ENCODE measurements at places on chromosomes 3 and 15.

- no peak for DNase-seq
These were observed 105.3 kb downstream of the THRB start for GRCh38 chr3:24389108-24390090.

- no peak for DNase-seq
These were observed 141.2 kb upstream of the SLC7A14 start for GRCh38 chr3:170726976-170727661.

GRCh38 chr15:57245130-57245529 is 131.2 kb upstream of the CGNL1 start:
- no peak for DNase-seq

DNA sequence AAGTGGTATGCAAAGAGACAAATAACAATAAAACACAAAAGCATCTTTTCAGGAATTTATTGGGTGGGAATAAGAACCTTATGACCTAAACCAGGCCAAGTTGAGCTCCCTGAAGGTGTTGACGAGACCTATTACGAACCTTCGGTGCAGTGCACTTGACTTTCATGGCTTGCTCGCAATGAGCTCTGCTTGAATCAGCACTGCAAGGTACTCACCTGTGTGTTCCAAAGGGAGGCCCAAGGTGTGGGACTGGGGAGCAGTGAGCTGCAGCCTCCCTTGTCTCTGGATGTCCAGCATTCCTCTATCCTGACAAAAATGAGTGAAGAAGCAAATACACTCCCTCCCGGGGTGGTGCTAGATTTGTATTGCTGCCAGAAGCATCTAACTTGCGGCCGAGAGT is at the start of gene MDFIC2:
MDFIC2 (minus strand) TSS at position 303 of the 400 bp plus-strand sequence. CDS start 665 bp downstream, outside the sequence.
- DNase-seq = no peak

GRCh38 chr3:172848910-172849309 is 98.4 kb downstream of the ECT2 start:
- no peak for DNase-seq

- no peak for DNase-seq
These were observed 5.0 kb upstream of the P2RY14 start for GRCh38 chr3:151283387-151283786.

- DNase-seq = no peak
These were observed 20.6 kb upstream of the PDE8A start for GRCh38 chr15:84961114-84961452.

DNA sequence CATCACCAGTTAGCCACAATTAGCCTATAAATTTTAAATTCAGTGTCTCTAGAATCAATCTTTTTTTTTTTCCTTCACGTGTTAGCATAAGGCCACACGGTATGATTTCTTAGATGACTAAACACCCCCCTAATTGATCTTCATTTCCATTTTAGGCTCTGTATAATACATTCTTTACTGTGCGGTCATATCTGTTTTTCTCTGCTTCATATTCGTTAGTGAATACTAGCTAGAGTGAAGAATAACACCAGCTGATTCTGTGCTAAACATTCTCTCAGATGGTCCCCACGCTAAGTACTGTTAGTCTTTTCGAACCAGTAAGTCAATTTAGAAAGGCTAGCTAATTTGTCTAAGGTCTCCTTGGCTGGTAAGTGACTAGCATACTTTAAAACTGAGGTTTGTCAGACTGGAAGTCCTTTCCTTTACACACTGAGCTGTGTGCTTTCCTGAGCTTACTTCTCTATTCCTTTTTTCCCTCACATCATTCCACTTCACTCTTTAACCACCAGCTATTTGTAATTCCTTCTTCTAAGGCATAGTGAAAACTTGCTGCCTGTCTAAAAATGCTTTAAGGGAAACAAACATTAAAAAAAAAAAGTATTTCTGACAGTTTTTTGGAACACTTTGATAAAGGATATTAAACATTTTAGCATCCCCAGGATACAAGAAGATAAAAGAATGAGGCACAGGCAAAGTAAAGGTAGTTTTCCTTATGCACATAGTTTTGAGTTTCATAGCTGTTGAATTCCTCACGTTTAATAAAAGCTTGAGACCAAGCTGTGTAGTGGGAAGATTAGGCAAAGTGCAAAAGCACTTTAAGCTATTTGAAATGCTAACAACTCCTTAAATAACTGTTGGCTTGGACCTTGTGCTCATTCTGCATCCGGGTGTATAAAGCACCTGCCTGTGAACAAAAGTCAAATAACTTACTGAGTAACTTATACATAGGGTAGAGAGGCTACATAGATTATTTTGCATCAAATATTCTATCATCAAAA is 17.1 kb downstream of the ZFAND6 start:
- no peak for DNase-seq

DNA sequence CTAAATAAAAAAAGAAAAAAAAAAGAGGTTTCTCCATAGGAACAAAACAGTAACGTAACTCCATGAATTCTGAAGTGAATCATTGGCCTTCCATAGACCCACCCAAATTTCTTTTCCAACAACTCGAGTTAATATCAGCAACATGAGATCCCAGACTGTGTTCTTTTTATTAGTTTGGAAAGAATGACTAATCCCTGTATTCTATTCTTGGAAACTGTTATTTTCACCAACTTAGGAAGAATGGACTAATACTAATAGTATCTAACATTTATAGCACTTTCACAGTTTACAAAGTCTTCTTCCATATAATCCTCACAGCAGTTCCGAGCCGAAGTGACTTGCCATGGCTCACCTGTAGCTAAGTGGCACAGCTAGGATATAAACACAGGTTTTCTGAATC is 72.7 kb upstream of the SLC4A7 start:
- no peak for DNase-seq

DNA sequence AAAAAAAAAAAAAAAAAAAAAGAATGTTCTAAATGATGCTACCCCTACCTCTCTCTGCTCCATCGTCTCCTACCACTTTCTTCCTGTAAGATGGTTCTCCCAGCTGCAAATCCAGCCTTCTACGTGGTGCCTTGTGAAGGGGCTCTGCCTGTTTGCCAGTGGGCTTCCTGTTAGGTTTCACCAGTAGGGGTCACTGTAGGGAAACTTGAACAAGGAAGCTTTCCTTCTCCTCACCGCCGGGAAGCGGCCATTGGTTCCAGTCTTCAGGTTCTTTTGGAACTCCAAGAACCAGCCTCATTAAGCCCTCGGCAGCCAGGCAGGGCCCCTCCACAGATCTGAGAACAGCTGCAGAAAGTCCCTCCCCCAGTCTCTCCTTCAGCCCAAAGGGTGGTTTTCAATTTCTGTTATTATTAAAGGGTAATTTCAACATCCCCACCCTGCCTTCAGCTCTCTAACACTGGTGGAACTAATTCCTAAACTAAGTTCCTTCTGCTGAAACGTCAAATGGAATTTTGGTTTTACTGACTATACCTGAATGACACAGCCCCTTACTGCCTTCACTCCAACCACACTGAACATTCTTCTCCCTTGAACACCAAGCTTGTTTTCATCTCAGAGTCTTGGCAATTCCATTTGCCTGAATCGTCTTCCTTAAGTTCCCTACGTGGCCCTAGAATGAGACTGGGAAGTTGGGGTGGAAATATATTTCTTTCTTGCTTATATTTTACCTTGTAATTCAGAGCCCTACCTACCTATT is 13.5 kb downstream of the MCCC1 start:
- no peak for DNase-seq

DNA sequence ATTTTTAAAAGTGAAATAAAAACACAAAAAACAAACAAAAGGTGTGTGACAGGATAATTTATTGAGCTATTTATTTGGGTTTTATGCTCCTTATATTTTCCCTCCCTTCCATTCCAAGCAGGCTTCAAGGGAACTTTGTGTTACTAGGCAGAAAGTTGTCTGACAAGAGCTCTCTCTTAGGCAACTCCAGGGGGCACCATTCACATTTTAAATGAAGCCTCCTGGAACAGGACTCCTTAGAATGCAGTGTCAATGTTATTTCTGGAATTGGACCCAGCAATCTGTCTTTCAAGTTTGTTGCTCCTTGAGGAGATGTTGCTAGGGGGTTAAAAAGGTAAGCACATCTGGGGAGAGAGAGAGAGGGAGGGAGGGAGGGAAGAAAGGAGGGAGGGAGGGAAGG is 5.4 kb upstream of the RFX7 start:
- no peak for DNase-seq

DNA sequence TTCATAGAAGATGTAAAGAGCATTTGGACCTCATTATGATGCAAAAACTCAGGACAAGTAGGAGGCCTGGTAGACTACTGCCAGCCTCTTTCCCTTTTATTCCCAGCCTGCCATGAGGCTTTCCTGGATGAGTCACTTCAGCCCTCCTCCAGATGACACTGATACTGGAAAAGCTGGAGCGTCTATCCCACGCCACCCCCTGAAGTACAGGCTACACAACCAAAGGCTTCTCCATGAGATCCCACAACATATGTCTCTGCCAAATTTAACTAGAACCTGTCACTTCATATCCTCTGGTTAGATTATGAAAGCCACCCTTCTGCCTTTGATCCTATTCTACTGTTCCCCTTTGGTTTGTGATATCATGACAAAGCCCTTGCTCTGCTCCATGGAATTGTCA is 56.1 kb upstream of the CPNE4 start:
- DNase-seq = no peak

DNA sequence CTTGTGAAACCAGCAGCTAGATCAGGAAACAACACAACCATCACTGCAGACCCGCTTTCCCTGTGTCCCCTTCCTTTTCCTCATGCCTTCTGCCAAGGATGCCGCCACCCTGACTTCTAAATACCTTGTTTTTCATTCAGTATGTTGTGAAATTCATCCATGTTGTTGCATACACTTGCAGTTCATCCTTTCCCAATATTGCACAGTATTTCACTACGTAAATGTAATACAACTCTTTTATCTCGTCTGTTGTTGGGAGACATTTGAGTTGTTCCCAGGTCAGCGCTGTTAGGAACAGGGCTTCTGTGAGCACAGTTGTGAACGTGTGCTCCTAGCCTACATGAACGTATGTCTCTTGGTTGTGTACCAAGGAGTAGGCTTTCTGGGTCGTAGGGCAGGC is 24.2 kb downstream of the TLNRD1 start:
- DNase-seq = no peak

DNA sequence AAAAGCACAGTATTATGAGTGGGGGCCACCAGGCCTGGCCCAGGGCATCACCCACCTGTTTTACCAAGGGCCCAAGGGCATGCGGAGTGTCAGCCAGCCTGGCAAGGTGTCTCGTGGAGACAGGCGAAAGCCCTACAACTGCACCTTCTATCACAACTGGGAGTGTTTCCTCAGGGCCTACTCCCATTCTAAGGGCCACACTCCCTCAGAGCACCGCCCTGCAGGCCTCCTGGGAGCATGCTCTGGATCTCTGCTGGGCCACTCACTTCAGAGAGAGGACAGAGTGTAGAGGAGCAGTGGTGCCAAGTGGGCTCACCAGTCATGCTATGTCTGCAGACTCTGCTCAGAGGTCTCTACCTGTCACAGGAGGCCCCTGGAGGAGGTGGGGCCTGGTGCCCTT is 21.2 kb upstream of the CLK3 start:
- DNase-seq = no peak

DNA sequence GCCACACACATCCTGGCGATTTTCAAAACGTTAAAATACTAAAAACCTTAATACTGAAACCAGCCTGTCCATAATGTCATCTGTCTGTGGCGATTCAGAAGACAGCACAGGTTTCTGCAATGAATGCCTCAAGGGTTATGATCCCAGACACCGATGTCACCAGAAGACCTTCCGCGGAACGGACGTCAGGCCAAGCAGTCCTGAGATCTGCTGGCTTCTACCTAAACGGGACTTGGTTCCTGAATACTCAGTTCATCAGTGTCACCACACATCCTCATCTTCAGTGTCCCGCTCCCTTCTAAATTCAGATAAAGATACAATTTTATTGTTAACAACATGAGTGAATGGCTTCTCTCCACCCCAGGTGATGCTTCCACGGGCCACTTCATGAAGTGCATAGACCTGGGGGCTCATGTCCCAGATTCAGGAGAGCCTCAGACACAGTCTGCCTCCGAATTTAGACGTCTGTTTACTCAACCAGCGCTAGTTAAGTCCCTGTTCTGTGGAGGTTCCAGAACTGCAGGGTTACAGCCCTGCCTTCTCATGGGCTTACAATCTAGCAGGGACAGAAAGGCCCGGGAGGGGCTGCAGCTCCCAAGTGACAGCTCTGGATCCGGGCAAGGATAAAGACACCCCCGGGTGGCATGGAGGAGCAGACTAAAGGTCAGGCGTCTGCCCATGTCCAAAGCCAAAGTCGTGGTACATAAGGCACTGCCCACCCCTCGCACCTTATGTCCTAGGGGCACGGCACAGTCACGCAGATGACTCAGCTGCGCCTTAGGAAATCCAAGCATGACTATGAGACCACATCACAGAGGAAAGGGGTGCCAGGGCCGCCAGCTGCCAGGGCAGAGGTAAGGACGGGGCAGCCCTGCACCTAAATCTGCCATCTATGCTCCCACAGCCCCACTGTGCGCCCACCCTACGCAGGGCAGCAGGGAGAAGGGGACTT is 75.9 kb downstream of the VGLL4 start:
- DNase-seq = no peak

DNA sequence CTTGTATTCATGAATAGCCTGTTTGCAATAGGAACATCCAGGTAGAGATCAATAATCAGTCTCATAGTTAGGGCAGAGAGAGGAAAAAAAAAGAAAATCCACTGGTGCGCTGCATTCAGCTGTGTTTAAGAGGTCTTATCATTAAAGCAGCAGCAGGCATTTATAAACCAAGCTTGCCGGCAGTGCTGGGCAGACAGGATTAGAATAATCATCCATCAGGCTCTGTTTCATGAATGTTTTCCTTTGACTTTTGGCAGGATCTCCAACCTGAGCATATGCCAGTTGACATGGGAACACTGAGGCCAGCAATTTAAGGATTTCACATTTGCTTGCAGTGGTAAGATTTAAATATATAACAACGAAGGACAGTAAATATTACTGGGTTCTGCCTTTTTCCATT is 305.2 kb upstream of the SEMA6D start:
- DNase-seq = no peak

DNA sequence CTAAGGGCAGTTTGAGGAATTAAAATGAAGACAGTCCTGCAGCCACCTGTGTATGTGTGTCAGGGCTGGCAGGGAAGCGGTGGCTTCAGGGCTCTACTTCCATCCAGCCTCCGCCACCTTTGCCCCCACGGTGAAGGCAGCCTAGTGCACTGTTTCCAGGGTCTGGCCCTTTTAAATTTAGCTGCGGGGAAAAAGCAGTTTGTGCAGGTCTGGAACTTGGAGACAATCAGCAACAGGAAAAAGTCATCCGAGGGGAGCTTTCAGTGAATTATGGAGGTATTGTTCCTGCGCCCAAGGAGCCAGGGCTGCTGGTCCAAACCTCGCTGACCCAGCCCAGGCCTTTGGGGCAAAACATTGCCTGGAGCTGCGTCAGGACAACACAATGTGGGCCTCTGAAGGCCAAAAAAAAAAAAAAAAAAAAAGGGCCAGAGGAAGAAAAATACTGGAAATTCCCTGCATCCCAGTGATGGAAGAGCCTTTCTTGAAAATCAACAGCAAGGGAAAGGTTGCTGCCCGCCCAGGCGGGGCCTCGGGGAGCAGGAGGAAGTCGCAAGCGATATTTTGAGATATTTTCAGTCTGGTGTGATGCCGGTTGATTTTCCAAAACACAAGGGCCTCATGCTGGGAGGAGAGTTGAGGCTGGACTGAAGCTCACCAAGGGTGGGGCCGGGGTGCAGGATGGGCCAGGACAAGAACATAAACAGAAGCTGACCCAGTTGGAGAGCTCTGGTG is 25.5 kb upstream of the FGD5 start:
- DNase-seq = no peak

- no peak for DNase-seq
These were observed 44.6 kb downstream of the HES1 start for GRCh38 chr3:194180570-194180969.

GRCh38 chr3:134378818-134379217 is 4.6 kb upstream of the AMOTL2 start:
- DNase-seq = no peak

- no peak for DNase-seq
These were observed 53.4 kb upstream of the EIF5A2 start for GRCh38 chr3:170961616-170962400.
